ENCODE measurements at places on chromosomes 1 and 21.

DNA sequence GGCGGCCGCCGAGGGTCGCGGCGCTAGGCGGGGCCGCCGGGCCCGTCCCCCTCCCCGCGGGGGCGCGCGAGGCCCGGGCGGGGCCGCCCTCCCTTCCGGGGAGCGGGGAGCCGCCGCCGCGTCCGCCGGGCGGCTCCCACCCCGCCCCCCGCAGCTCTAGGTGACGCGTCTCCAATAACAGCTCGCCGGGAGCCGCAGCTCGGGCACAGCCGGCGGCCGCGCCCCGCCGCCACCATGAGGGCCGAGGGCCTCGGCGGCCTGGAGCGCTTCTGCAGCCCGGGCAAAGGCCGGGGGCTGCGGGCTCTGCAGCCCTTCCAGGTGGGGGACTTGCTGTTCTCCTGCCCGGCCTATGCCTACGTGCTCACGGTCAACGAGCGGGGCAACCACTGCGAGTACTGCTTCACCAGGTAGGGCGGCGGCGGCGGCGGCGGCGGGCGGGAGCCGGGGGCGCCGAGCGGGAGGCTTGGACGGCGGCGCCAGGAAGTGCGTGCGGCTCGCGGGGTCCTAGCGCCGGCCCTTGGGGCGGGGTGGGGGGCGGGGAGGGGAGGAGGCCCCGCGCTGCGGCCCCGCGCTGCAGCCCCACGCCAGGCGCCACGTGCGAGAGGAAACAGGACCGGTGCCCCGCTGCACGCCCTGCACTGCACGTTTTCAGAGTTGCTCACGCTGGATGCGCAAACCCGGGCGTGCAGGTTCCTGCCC, at the start of gene SMYD2:
SMYD2 (plus strand) TSS at position 139 of the 699 bp plus-strand sequence; CDS start at position 235, 96 bp downstream.
- no peak for DNase-seq

- DNase-seq = no peak
Measured at GRCh38 chr1:31183927-31184554, 55.6 kb downstream of the NKAIN1 start.

GRCh38 chr21:36992671-36993070, 13.8 kb upstream of the RIPPLY3 start:
- no peak for DNase-seq

- DNase-seq = no peak
Measured at GRCh38 chr1:235979716-235980333, 85.1 kb downstream of the NID1 start.

GRCh38 chr1:218828125-218828650, 345.5 kb upstream of the LYPLAL1 start:
- DNase-seq = no peak

- no peak for DNase-seq
Measured at GRCh38 chr1:7964476-7964875, 3.0 kb downstream of the PARK7 start.

- no peak for DNase-seq
Measured at GRCh38 chr1:226661965-226662364, 77.1 kb downstream of the ITPKB start.

- DNase-seq = no peak
Measured at GRCh38 chr1:39214021-39214713, 9.7 kb downstream of the MACF1 start.

DNA sequence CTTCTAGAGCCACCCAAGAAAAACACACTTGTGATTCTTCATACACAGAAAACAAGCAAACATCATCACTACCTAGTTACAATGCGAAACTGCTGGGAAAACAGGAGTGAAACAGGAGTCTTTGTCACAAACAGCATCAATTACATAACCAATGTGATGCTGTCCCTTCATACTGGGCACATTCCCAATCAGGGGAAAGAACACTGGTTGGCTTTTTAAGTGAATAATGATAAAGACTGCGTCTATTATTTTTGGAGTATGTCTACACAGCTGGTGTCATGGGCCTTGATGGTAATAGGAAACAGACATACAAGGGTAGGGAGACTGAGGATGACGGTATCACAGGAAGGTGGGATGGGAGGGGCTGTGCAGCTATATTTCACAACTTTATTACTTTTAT, 43.3 kb downstream of the SIPA1L2 start:
- no peak for DNase-seq

- peak; percentile 34 for DNase-seq
Measured at GRCh38 chr1:235329139-235329902, 951 bp downstream of the GGPS1 start.

GRCh38 chr1:209601809-209602657, 18.5 kb downstream of the CAMK1G start:
- DNase-seq = no peak

DNA sequence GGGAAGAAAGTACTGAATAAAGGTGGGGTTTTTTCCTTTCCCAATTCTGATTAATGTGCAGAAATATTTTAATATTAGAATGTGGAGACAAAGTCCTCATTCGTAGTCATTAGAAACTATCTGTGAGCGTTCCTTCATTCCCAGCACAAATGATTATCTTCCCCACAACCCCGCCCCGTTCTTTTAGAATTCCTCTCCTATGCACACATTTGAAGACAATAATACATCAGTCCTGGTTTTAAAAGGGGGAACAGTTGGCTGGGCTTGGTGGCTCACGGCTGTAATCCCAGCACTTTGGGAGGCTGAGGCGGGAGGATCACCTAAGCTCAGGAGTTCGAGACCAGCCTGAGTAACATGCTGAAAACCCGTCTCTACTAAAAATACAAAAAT, 876 bp downstream of the ALDH9A1 start:
- DNase-seq = no peak

GRCh38 chr1:17795836-17796645, 40.9 kb downstream of the ACTL8 start:
- DNase-seq = no peak

DNA sequence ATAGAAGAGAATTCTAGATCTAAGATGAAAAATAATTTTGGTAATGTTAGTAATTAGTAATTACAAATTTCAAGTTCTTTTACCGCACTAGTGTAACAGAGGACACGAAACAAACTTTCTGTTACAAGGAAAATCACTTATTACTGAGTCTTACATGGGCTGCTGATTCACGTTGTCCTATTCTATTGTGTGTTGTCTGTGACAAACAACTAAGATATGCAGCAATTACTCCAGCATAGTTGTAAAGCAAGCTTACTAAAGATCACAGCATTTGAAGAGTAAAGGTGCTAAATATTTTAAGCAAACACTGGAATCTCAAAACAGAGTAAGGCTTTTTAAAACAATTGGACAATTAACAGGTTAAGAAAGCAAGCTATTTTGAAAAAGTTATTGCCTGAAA, 502.3 kb downstream of the KCNT2 start:
- no peak for DNase-seq

GRCh38 chr1:90313778-90314177, 318.9 kb downstream of the ZNF326 start:
- DNase-seq = no peak

DNA sequence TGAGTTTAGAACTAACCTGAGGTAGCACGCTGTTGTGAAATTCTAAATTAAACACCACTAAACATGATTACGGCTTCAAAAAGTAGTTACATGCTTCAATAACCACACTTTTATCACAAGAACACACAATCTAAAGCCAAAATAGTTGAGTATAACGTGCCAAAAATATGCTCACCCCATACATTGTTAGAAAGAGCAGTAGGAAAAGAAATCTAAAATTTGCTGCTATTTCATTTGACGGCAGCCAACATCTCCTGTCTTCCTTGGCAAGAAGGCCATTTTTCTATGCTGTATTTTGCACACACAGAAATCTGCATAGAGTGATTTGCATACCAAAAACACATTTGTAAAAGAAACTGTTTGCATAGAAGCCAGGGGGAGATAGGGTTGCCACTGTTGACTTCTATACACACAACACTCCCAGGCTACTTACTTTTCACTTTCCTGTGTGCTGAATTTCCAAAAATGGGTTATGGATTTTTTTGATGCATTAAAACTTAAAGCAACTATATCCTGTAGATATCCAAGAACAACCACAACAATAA, 42.9 kb upstream of the DMRTB1 start:
- DNase-seq = no peak

DNA sequence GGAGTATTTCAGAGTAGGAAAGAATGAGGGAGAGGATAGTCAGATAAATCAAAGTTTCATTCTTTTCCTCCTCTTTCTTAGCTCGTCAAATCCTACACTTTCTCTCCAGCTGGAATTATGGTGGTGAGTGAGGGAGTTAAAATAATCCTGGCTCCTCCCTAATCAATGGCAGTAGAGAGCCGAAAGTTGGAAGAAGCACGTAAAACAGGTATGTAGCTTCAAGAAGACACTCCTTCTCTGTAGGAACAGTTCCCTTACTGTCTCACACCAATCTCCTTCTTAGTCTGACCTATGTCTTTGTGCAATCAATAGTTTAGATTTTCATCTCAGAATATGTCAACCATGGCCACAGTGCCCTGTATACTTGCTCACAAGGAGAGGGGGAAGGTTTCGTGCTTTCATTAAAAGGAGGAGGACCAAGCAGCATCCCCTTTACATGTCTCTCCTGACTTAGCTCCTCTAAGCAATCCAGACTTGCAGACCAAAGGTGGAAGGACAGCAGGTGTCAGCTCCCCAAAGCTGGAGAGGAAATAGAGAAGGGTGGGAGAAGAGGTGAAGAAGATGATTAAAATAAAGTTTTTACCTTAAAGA, 878 bp downstream of the MINDY1 start:
- no peak for DNase-seq

DNA sequence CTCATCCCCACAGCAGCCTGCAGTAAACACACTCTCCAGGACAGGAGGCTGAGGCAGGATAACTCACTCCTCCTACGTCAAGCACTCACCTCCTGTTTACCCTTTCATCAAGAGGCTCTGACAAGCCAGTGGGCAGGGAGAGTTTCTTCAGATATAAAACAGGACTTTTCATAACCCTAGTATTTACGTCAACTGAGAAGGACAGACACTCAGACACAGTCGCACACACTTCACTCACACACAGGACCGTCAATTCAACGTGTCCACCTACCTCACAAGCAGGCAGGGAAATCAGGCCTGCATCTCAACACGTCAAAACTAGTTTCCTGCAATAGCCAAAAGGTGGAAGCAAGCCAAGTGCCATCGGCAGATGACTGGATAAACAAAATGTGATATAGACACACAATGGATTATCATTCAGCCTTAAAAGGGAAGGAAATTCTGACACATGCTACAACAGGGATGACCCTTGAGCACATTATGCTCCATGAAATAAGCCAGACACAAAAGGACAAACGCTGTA, 48.6 kb downstream of the ITPKB start:
- DNase-seq = no peak

DNA sequence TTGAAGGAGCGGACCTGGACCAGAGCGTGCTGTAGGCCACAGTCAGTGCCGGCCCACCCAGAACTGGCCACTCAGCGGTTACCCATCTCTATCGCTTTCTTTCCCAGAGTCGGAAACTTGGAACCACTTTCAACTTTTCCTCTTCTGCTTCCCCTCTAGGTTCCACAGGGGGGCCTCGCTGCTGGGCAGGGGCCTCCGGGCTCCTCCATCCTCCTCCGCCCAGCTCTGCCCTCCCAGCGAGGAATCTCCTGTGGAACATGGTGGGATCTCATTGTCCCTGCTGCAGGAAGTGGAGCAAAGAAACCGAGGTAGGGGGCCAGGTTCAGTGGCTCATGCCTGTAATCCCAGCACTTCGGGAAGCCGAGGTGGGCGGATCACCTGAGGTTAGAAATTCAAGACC, 139.2 kb downstream of the ETS2 start:
- no peak for DNase-seq

GRCh38 chr21:43190544-43190943, 21.7 kb downstream of the CRYAA start:
- DNase-seq = no peak

DNA sequence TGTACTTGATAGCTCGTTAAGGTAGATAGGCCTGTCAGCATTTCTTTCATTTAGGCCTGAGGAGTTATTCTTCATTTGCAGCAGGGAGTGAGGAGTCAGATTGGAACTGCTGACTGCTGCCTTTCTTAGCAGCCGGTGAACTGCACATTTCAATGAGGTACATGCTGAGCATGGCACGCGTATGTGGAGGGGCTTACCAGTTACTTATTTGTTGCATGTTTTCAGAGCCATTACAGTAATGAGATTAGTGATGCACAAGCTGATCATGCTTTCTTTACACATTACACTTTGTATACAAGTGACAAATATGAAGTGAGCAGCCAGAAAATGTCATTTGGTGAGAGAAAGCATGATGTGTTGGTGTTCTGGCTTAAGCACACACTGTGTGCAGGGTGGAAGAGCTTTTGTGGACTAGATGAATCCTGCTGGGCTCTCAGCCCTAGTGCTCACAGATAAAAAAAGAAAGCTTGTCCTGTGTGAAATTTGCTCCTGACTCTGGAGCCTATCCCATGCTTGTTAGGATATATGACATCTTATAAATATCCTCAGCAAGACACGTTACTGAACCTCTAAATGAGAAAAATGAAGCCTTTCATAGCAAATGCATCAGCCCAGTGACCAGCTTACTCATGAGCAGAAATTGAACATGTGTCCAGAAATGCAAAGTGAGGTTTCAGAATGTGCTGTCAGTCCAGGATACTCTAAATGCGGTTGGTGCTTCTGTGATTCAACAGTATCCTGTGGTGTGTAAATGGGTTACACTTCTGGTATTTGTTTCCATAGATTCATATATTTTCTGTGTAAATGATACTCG, 574.7 kb upstream of the ADGRL2 start:
- DNase-seq = no peak

DNA sequence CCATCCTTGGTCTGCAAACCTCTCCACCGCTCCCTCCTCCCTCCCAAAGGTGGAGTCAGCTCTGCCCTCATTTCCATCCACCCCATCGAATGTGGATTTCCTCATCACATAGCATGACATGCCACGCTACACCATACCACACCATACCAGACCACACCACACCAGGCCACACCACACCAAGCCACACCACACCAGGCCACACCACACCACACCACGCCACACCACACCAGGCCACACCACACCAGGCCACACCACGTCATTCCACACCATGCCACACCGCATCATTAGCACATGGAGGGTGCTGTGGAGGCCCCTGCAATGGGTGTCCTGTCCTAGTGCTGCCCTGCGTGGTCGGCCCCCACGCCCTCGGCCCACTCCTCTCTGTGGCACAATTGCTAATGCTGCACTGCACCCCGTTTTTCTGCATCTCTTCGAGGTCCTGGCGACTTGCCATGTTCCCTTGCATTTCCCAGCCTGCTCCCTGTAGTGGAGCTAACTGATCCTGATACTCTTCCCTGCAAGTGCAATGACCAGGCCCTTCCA, 11.3 kb downstream of the DFFB start:
- DNase-seq = no peak

Data from left renal pelvis (tissue), 4 donors.